ENCODE measurements at places on chromosomes 3 and 15. TPM values are rescaled to one million over a fixed set of nuclear protein-coding genes. Genes with fewer than 3 reads are reported as not detected.

GRCh38 chr3:63089007-63089750 lies 188.9 kb upstream of the SYNPR start:
- no peak for DNase-seq

DNA sequence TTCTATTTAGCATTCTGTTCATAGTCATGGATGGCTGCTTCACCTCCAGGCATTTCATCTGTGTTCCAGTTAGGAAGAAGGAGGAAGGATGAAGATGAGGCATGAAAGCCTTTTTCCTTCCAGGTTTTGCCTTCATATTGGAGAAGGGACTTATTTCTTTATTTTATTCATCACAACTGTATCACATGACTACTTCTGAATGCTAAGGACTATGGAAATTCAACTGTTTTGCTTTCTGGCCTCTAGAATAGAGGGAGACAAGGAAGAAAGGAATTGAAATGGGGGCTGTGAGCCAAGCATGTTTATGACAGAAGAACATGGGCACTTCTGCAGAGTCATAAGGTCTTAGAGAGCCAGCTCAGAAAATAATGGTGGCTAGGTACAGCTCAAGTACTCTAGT lies 10.4 kb downstream of the TMEM266 start:
- DNase-seq, result no peak

DNA sequence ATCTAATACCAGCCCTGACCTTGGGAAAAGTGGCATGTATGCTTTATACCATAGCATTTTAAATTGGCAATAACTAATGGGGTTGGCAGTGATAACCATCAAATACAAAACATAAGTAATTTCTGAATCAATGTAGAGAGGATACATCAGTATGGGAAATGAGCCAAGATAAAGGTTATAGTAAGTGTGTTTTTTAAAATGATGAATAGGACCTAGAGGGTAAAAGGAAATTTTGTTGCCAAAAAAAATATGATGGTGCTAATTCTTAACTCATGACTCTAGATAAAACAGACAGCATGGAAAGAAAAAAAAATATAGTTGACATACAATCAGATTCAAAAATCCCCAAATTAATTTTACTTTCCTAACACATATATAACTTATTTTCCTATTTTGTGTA lies 75.4 kb upstream of the ROBO1 start:
- DNase-seq, result no peak

The ROBO2 gene
- total RNA-seq, result 0.36 TPM

The ATP8B4 gene
- 1.1 TPM for total RNA-seq

- no peak for DNase-seq
Measured at GRCh38 chr3:143294188-143294587, 174.6 kb downstream of the CHST2 start.

- peak; percentile 98 for DNase-seq
Measured at GRCh38 chr15:31326875-31327668, 437 bp downstream of the KLF13 start.

DNA sequence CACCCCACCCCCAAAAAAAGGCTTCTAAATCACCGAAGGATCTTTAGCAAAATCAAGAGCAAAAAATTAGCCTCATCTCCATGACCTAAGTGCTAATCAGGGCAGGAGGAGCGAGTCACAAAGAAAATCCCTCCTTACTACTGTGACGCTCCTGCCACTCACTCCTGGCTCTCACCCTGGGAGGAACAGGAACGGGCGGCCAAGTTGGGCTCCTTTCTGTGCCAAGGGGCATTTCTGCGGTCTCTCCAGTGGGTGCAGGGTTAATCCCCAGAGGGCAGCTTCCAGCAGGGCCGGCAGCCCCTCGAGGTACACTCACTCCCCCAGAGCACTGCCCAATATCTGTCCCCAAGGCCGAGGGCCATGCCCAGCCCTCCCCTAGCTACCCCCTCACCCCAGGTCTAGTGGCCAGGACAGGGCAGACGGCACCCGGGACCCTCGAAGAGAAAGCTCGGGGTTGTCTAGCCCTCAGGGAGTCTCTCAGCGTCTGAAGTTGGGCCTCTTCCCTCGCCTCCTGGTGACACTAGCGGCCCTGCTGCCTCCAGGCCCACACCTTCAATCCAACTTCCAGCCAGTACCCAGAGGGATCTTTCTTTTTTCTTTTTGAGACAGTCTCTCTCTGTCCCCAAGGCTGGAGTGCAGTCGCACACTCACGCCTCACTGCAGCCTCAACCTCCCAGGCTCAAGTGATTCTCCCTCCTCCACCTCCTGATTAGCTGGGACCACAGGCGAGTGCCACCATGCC lies 706 bp downstream of the CAV3 start:
- peak; percentile 56 for DNase-seq

- DNase-seq, result peak; percentile 84
Measured at GRCh38 chr3:33131331-33132018, 17.7 kb downstream of the CRTAP start.

DNA sequence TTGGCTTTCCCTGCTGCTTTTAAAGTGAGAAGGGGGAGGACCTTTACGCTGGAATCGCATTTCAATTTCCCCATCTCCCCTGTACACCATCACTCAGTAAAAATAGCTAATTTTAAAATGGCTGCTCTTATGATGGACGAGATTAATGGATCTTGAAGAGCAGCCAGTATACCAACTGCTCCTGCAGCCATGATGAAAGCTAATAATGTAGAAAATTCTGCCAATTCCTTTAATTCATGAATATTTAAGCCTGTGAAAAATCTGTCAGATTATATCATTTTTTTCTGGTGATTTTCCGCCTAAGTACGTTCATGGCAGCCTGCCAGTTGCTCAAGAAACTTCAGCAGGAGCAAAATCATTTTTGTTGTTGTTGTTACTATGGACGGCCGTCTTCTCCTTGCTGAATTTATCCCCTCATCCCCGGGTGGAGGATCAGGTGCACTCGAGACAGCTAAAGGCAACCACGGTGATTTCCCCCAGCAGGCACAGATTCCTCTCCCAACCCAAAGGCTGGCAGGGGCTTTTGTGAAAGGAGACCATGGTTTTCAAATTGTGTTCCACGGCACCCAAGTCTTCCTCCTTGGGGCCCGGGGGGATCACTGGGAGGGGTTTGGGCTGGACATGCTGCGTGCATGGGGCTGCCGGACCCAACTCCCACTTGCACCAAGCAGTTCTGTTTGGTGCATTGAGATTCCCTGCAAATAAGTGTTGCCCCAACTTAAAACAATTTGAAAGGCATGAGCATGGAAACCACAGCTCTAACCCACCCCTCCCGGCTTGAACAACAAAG lies 289.6 kb downstream of the UACA start:
- DNase-seq, result no peak

- no peak for DNase-seq
Measured at GRCh38 chr3:186996356-186996755, 66.0 kb downstream of the ST6GAL1 start.

The RHOA gene
- 899 TPM for total RNA-seq

The GOLGA8M gene
- total RNA-seq, result under 0.01 TPM

The FBXL22 gene
- total RNA-seq, result 0.59 TPM

- no peak for DNase-seq
Measured at GRCh38 chr15:80978685-80979329, 10.8 kb downstream of the MESD start.

GRCh38 chr3:66261355-66261754 lies 40.6 kb downstream of the SLC25A26 start:
- no peak for DNase-seq

DNA sequence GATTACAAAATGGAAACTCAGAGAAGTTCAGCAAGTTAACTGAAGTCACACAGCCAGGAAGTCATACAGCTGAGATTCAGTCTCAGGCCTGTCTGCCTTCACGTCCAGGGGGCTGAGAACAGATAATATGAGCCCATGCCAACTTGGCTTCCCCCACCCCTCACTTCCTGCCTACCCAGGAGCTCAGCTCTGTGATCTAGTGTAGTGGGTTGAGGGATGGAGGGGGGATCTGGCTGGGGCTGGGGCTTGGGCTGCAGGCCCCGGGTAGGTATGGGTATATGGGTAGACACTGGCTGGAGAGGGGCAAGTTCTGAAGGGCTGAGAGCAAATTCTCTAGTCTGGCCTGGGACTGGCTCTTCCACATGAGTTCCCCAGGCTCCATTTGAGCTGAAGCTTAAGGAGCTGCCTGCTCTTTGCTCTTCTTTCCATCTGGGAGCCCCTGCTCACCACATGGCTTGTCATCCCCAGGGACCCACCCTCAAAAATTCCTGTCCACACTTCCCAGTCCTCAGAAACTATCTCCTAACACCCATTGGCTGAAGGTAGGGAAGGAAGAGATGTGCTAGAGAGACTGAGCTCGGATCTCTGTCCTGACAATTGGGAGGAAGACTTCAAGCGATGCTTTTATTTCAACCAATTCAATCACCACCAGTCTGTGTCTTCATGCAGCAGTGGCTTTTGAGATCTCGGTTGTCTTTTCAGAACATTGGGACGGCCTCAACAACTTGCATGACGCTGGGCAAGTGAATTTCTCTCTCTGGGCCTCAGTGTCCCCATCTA lies 2.0 kb downstream of the RASGRF1 start:
- DNase-seq, result peak; percentile 81

DNA sequence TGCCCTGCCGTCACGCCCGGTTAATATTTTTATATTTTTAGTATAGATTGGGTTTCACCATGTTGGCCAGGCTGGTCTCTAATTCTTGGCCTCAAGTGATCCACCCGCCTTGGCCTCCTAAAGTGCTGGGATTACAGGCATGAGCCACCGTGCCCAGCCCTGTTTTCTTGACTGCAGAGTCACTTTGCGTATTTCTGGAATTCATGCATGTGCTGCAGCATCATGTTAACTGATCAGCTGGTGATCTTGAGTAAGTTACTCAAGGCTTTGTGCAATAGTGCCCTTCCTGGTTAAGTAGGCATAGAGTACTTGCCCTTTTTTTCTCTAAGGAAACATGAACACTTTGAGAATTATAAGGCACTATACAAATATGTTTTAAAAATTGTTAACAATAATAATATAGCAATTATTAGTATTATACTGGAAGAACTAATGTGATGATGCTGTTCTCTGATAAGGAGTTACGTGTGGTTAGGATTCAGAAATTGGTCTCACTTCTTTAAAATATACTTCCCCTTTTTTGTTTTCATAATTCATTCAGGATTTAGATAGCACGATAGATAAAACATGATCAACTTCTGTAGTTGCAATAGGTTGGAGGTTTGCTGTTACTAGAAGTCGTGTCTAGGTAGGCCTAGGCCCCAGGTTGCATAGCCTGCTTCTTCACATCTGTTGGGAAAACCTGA lies 33.6 kb downstream of the GPR171 start:
- no peak for DNase-seq

The NMB gene
- total RNA-seq, result 8.5 TPM

DNA sequence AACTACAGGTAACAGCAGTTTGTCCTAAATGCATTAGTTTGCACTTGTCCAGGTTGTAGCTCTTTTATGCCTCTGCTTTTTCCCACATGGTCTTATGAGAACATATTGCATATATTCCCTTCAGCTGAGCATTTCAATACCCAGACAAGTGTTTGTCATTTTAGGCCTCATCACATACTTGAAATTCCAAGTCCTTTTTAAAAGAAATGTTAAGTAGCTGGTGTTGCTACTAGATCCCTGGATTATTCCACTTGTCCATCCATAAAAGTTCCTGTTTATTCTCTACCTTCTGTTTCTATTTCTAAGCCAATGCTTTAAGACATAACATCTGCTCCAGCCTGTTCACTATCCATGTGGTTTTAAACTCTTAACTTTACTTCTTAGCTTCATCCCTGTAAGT lies 128.4 kb downstream of the NECTIN3 start:
- no peak for DNase-seq

The SKOR1 gene
- total RNA-seq, result 0.36 TPM

DNA sequence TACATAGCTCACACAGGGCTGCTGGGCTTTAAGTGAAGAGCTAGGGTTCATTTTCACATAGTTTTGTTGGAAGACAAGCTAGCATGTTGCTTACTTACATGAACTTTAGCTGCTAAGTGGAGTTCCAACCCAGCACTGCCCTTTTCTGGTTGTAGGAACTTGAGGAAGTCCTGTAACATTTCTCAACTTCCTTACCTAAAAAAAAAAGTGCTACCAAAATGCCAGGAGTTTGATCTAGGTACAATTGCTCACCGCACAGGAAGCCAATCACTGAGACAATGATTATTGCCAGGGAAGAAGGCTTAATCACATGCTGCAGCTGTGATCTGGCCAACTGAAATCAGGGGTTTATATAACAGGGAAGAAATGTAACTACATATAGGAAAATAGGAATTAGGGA lies 52.8 kb downstream of the IL12A start:
- DNase-seq, result no peak

The PLA2G4B gene
- 0.72 TPM for total RNA-seq

The TFRC gene
- 118 TPM for total RNA-seq

GRCh38 chr3:66106788-66107187 lies 68.1 kb upstream of the MAGI1 start:
- no peak for DNase-seq

DNA sequence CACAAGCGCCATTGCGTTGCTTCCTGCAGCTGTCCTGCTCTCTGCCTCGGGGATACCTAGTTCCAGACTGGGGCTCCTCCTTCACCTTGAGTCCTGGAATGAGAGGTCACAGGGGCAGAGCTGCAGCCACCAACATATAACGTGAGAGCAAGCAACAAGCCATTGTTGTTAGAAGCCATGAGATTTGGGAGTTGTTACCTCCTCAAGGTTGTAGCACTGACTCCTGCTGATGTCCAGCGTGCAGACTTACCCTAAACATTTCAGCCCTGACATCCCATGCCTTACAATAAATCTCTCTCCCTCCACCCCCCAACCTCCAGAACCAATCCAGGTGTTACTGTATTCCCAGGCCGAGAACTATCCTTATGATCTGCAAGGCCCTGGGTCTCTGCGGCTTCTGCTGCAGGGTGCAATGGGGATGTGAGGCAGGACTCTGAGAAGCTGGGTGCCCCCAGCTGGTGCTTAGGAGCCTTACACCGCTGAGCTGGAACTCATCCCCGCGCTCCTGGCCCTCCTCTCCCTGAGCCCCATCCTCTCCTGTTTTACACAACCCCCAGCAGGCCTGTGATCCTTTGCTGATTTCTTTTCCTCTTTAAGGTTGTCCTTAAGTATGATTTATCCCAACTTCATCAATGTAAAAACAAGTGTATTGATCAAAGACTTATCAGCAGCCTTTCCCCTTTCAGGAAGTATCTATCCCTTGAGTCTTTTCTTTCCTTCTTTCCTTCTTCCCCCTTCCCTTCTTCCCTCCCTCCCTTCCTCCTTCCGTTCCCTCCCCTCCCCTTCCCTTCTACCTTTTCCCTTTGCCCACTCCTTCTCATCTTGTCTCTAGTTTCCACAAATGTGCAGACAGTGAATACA lies 84.2 kb upstream of the ABHD2 start:
- DNase-seq, result no peak

DNA sequence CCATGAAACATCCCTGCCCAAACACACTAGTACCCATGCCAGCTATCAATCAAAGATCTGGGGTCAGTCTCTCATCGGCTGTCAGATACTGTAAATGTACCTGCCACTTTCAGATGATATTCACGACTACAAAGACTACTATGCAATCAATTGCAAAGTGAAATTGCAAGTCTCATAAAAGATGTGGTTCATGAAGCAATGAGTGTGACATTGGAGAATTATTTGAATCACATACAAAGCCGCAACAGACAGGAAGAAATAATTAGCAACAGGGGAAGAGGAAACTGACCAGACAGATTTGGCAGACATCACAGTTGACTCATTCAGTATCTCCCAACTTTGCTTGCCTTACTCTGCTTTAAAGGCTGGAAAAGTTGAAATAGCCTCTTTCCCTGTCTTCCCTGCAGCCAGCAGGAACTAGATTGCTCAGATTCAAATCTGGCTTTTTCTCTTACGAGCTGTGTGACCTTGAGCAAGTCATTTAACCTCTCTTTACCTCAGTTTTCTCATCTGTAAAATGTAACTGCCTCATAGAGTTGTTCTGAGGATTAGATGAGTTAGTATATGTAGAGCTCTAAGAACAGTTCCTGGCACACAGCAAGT lies 95.7 kb upstream of the C3orf80 start:
- DNase-seq, result no peak
